ENCODE measurements at places on chromosomes 11 and 22. TPM values are rescaled to one million over a fixed set of nuclear protein-coding genes. Genes with fewer than 3 reads are reported as not detected.

Gene KMT2A
- 28.7 TPM for polyA plus RNA-seq

DNA sequence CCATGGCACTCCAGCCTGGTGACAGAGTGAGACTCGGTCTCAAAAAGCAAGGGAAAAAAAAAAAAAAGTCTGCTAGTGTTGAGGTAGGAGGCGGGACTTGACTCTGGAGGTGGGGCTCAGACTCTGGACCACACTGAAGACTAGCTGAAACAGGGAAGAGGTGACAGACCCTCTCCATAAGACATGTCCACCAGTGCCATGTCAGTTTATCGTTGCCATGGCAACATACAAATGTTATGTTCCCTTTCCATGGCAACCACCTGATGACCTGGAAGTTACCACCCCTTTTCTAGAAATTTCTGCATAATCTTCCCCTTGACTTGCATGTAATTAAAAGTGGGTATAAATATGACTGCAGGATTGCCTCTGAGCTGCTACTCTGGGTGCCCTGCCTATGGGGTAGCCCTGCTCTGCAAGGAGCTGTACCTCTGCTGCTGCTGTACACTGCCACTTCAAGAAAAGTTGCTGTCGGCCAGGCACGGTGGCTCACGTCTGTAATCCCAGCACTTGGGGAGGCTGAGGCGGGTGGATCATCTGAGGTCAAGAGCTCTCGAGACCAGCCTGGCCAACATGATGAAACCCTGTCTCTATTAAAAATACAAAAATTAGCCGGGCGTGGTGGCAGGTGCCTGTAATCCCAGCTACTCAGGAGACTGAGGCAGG is 55.1 kb downstream of the KIAA1671 start:
- no peak for DNase-seq

Gene EXPH5
- 0.43 TPM for polyA plus RNA-seq

GRCh38 chr11:19648321-19648720 is 64.3 kb upstream of the NAV2 start:
- DNase-seq = no peak

DNA sequence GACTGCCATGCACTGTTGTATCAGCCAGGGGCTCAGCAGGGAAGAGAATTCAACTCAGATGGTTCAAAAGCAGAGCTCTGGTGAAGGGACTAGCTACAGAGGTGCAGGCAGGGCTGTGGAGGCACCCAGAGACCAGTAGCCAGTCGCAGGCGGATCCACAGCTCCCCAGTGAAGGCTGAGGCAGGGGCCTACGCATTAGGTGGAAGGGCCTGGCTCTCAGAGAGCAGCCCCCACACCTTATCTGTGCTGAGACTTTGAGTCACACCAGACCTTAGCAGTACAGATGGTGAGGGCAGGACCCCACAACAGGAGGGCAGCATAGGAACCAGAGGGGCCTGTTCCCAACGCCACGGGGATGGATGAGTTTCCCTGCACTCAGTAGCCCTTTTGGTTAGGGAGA is 189.6 kb downstream of the DSCAML1 start:
- no peak for DNase-seq

Data from forelimb muscle (tissue), 1 donor.